Naive thymus-derived CD8-positive, alpha-beta T cell (primary cell): ENCODE measurements at places on chromosomes 13 and 19. TPM values are rescaled to one million over a fixed set of nuclear protein-coding genes. Genes with fewer than 3 reads are reported as not detected.

Gene DPF1
- not detected for total RNA-seq

DNA sequence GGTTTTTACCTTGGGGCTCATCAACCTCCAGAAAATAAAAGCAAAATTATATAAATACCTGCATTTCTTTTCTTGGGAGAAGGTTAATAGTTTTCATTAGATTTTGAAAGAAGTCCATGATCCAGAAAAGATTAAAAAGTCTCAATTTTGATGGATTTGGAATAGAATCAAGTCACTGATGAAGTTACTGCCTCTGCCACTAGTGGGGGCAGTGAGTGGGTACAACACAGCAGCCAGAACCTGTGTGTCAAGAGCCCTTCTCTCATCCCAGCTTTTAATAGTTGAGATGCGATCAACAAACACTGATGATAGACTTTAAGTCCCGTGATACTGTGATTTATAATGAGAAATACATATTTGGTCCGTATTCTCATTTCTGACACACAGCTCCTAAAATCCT, 686.7 kb downstream of the DIAPH3 start:
- H3K27ac ChIP-seq = no peak overlapping the region
- no peaks in the 10 kb centered on the region for H3K36me3 ChIP-seq
- no peaks in the 10 kb centered on the region for H3K27me3 ChIP-seq
- H3K4me3 ChIP-seq = no peak overlapping the region
- H3K4me1 ChIP-seq = no peaks in the 10 kb centered on the region
- DNase-seq = no peak

GRCh38 chr13:30685320-30685859, 50.0 kb upstream of the ALOX5AP start:
- no peak for DNase-seq
- H3K4me3 ChIP-seq = no peak overlapping the region
- H3K4me1 ChIP-seq = peaks cover 11% of the 10 kb centered on the region
- H3K27me3 ChIP-seq = no peaks in the 10 kb centered on the region
- H3K36me3 ChIP-seq = no peaks in the 10 kb centered on the region

Gene FFAR3
- not detected for total RNA-seq

DNA sequence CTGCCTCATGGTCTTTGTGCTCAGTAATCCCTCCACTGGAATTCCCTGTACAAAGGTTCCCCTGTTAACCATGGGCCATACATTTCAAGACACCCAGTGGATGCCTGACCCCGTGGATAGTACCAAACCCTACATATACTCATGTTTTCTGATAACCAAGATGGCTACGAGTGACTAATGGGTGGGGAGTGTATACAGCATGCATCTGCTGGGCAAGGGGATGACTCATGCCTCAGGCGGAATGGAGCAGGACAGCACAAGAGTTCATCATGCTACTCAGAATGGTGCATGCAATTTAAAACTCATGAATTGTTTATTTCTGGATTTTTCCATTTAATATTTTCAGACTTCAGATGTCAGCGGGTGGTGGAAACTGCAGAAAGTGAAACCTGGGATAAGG, 13.3 kb upstream of the FGF9 start:
- H3K4me3 ChIP-seq = no peak overlapping the region
- H3K27ac ChIP-seq = no peak overlapping the region
- peaks cover 13% of the 10 kb centered on the region for H3K36me3 ChIP-seq
- peaks cover 38% of the 10 kb centered on the region for H3K27me3 ChIP-seq
- no peak for DNase-seq

GRCh38 chr19:43809762-43810696, 7.8 kb upstream of the LYPD5 start:
- no peak overlapping the region for H3K27ac ChIP-seq
- peaks cover 1% of the 10 kb centered on the region for H3K4me1 ChIP-seq
- no peaks in the 10 kb centered on the region for H3K36me3 ChIP-seq
- peak; percentile 36 for DNase-seq
- H3K4me3 ChIP-seq = no peak overlapping the region

DNA sequence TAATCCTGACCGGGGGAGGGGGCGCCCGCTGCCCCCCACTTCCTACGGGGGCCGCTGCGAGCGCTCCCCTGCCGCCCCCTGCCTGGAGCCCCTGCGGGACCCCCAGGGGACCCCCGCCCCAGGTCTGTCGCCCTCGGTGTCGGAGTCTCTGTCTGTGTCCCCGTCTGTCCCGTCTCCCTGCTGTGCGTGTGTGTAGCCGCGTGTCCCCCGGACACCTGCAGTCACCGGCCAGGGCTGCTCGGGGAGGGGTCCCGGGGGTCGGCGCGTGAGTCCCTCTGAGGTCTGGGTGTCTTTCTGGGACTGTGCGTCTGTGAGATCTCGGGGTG, 7.7 kb upstream of the NFIC start:
- peak overlapping the region; percentile 58 for H3K27ac ChIP-seq
- no peaks in the 10 kb centered on the region for H3K27me3 ChIP-seq
- H3K36me3 ChIP-seq = peaks cover 4% of the 10 kb centered on the region
- H3K4me1 ChIP-seq = peaks cover 19% of the 10 kb centered on the region
- H3K4me3 ChIP-seq = peak overlapping the region; percentile 81
- no peak for DNase-seq

DNA sequence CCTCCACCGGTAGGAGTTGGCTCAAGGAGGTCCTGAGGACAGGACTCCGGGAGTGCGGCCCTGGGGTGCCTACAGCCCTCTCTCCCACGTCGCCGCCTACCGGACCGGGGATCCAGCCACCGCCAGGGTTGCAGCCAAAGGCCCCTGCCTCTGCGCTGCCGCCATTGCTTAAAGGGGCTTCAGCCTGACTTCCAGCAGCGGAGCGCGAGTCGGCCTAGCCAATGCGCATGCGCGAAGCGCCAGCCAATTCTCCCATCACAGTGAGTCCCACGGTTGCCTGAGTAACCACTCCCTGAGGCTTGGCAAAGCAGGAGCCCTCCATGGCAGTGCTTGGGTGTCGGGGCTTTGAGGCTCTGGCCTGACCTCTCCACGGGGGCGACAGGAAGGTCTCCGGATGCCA, 21.5 kb upstream of the ZNF420 start:
- DNase-seq = no peak
- H3K4me1 ChIP-seq = no peaks in the 10 kb centered on the region
- H3K27ac ChIP-seq = no peak overlapping the region
- peaks cover 7% of the 10 kb centered on the region for H3K36me3 ChIP-seq
- H3K4me3 ChIP-seq = no peak overlapping the region

DNA sequence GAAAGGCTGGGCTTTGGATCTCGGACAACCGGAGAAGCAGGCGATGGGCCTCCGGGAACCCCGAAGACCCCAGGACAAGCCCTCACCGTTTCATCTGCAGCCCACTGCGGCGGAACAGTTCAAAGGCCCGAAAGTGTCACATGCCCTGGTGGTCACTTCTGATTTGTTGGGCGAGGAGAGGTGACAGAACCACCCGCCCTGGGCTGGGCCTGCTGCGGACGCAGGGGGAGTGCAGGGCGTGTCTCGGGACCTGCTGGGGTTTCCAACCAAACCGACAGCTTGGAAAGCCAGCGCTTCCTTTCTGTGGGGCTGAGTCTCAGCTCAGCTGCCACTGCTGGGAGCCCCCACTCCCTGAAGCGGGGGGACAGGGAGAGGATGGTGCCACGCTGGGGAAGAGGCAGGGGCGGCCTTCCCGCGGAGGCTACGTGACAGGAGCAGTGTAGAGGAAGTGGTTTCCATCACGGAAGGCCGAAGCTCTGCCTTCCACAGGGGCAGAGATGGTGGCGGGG, 22.8 kb upstream of the ZBTB7A start:
- no peak for DNase-seq
- H3K4me3 ChIP-seq = peak overlapping the region; percentile 81
- no peaks in the 10 kb centered on the region for H3K27me3 ChIP-seq
- H3K27ac ChIP-seq = peak overlapping the region; percentile 94
- peaks cover 56% of the 10 kb centered on the region for H3K4me1 ChIP-seq
- H3K36me3 ChIP-seq = peaks cover 5% of the 10 kb centered on the region

Gene CEACAM5
- not detected for total RNA-seq

DNA sequence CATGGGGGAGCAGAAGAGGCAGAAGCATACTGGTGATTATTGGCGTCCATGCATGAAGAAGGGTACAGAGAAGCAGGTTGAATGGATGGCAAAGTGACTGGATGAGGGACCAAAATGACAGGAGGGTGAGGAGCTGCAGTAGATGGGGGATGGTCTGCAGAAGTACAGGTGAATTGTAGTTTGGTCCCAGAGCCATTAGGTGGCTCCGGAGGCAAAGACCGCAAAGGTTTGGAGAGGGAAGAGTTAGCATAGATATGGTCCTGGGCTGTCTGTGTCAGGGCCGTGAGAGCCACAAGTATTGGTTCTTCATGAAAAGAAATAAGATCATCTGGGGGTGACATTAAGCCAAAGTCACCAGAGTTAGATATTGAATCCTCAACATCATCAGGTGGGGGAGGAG, 59.0 kb upstream of the ZNF726 start:
- peaks cover 2% of the 10 kb centered on the region for H3K4me1 ChIP-seq
- H3K36me3 ChIP-seq = peaks cover 2% of the 10 kb centered on the region
- no peak overlapping the region for H3K4me3 ChIP-seq
- no peaks in the 10 kb centered on the region for H3K27me3 ChIP-seq

GRCh38 chr13:20609145-20609544, 42.2 kb downstream of the IFT88 start:
- H3K4me3 ChIP-seq = no peak overlapping the region
- no peak overlapping the region for H3K27ac ChIP-seq
- no peaks in the 10 kb centered on the region for H3K4me1 ChIP-seq
- DNase-seq = no peak
- peaks cover 39% of the 10 kb centered on the region for H3K36me3 ChIP-seq

- DNase-seq = no peak
- H3K27ac ChIP-seq = no peak overlapping the region
- H3K4me3 ChIP-seq = peak overlapping the region; percentile 56
- H3K27me3 ChIP-seq = no peaks in the 10 kb centered on the region
- no peaks in the 10 kb centered on the region for H3K36me3 ChIP-seq
These were observed 556 bp downstream of the TRIP10 start for GRCh38 chr19:6739883-6740588.
